ENCODE measurements at places on chromosomes 11 and 22.

DNA sequence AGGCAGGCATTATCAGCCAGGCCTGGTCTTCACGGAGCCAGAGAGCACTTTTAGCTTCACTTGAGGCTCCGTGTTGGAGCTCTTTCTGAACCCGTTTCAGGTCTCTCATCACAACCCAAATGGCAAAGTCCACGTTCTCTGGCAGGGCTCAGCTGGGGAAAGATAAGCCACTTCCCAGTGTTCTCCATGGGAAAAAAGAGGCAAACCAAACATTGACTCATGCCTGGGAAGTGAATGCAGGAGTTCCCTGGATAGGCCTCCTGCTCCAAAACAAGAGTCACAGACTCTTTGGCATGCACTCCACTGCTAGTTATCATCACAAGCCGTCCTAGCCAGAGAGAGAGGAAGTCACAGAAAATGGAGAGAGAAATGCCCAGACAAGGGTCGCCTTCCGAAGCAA is 11.6 kb downstream of the OPCML start:
- DNase-seq = no peak

DNA sequence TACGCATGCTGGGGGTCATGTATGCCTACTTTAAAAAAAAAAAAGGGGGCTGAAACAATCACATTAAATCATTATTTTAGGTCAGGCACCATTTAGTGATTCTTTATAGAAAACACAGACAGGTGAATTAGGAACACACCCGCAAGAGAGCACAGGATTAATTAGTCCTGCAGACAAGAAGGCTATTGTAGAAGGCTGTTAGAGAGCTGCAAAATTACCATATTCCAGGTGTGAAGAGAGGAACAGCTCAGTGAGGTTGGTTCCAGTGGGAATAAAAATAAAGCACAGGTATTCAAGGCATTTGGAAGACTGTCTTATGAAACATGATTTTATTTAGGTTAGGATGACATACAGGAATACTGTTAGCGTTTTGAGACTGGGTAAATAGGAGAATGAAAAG is 649.1 kb downstream of the OPCML start:
- no peak for DNase-seq

DNA sequence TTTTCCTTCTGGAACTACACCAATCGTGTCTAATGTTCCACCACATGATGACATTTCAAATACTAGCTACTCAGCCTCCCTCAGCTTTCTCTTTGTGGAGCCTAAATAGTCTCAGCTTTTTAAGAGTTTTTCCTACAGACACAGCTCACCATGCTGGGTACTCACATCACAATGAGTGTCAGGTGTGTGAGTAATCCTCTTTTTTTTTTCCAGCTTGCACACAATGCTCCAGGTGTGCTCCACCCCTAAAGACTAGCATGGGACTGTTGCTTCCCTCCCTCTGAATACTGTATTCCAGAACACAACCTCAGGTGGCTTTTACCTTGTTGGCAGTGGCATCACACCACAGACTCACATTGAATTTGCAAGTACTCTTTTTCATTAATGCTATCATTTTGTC is 11.7 kb downstream of the BTG4 start:
- no peak for DNase-seq

GRCh38 chr11:13210424-13210823 is 67.2 kb upstream of the BMAL1 start:
- no peak for DNase-seq

- DNase-seq = no peak
These were observed 7.6 kb downstream of the DDIAS start for GRCh38 chr11:82909015-82909640.

DNA sequence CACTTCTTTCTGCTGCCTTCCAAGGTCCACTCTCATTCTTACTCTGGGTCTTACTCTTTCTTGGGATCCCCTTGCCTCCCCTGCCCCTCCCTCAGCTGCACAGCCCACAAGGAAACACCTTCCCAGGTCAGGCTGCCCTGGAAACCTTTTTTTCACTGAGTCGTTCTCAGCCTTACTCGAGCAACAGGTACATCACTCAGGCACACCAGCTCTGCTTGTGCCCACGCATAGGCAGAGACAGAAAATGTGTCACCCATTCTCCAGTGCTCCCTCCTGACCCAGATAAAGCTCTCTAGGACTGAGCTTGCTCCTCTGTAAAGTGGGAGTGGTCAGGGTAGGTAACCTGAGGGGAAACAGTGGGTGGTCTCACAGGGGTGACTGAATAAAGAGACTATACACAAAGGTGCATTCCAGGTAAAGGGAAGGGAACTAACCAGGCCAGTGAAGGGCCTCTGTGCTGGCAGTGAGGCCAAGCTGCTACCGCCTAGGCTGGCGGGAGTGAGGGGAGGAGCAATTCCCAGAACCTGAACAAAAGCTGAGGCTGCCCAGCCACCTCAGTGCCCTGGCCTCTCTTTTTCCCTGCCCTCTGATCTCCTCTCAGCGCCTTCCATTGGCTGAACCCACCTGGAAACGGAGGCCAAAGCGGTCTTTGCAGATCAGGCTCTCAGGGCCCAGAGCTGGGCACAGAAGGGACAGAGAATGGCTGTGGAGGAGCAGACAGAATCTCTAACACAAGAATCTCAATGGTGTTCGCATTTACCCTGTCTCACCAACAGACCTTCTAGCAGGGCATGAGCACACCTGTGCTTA is 15.9 kb downstream of the PRG3 start:
- DNase-seq = no peak

DNA sequence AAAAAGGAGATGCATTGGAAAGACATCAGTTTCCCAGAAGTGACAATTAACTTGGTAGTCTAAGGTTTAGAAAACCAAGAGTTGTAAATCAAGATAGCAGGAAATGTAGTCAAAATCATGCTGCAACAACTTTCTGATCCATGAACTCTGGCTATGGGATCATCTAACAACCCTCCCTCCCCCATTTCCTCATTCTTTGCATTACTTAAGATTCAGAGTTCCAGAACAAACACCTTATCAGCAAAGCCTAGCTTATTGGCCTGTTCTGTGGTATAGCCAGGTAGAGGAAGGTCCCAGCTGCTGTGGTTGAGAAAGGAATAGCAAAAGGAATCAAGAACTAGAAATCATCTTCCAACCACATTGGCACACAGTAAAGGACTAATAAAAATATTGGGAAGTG is 651.1 kb downstream of the METTL15 start:
- DNase-seq = no peak

- no peak for DNase-seq
These were observed 137.0 kb downstream of the SLC1A2 start for GRCh38 chr11:35282221-35282882.

DNA sequence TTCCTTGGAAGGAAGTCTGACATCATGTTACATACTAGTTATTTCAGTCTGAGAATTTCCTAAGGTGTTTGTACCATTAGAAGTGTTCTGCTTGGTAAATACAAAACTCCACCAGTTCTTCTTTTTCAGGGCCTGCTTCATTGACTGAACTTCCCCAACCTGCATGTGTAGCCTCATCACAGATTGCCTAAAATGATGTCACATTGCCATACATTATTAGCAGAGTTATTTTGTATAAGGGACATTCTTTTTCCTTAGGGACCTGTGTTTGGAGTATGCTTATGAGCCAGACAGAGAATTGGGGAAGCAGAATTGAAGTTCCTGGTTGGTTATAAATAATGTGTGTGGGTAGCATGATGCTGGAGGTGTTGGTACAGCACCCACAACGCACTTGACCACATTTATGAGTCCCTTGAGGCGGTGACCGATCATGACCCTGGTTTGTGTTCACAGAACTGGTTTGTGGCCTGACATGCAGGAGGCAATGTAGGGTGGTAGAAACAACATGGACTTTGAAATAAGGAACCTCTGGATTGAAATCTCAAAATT is 16.4 kb upstream of the MMP7 start:
- DNase-seq = no peak

GRCh38 chr22:35911877-35912276 is 116.7 kb downstream of the RBFOX2 start:
- no peak for DNase-seq

GRCh38 chr22:30325065-30325720 is 1.5 kb downstream of the TBC1D10A start:
- DNase-seq = peak; percentile 28

- DNase-seq = no peak
These were observed 716.5 kb downstream of the NELL1 start for GRCh38 chr11:21385669-21386440.

GRCh38 chr22:31719850-31720471 is 30.0 kb downstream of the PRR14L start:
- DNase-seq = no peak

GRCh38 chr11:72574548-72575460 is 99.4 kb downstream of the PDE2A start:
- DNase-seq = no peak

DNA sequence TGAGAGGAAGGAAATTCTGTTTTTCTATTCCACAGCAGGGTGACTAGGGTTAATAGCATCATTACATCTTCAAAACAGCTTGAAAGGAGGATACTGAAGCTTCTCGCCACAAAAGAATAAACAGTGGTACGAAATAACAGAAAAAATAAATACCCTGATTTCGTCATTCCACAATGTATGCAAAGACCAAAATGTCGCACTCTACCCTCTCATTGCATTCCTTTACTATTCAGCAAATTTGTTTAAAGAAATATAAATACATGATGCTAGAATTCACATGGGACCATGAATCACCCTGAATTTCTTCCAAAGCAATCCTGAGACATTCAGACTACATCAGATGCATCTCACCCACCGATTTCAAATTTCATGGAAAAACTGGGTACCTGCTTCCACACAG is 112.3 kb upstream of the TOP3B start:
- no peak for DNase-seq

Data from naive thymus-derived CD8-positive, alpha-beta T cell (primary cell).